ENCODE measurements at places on chromosomes 16 and 17.
A peak's percentile ranks its signal among the peaks of the same experiment; 100 is the strongest.

GRCh38 chr17:82962163-82962720 is 117.2 kb upstream of the METRNL start:
- peak; percentile 33 for DNase-seq

DNA sequence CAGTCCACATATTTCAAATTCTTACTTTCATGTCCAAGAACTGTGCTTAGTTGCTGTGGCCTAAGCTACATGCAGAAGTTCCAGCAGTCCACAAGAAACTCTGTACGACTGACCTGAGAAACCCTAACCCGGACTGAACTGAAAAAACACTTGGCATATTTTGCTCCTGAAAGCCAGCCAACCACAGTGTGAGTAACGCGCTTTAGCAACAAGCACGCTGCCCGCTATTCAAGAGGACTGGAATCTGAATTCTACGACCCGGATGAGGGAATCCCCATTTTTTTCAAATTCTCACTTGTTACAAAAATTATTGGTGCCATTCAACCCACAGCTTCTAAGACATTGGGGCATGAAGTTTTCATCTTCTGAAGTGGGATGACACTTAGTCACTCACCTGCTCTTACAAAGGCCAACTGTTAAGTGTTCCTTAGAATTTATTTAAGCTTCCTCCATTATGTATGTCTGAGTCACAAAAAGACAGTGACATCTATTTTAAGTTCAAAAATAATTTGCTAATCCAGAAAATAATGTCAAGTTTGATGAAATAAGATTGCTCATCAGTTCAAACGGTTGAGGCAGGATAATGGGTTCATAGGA is 78.7 kb downstream of the CDYL2 start:
- DNase-seq = no peak

- no peak for DNase-seq
These were observed 14.9 kb upstream of the KLHL11 start for GRCh38 chr17:41880130-41880529.

DNA sequence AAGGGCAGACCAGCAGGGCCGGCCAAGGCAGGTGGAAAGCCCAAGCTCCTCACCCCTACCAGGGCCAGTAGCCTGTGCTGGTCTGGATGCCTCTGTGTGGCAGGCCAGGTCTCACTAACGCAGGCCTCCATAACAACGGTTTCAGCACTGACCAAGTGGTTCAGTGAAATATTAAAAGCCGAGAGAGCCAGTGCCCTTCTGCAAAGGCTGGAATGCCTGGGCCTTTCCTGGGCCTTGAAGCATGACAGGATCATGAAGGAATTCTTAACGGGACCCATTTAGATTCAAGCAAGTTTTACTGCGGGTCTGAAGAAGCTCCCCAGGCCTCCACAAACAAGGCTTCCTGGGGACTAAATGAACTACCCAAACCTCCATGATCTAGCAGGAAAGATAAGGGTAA is 16.3 kb downstream of the ADAD2 start:
- DNase-seq = no peak

GRCh38 chr17:8957721-8958120 is 7.8 kb downstream of the PIK3R5 start:
- DNase-seq = no peak

- no peak for DNase-seq
These were observed 968 bp downstream of the RIPOR1 start for GRCh38 chr16:67529582-67530012.

GRCh38 chr16:67942510-67943255 is 1.2 kb downstream of the LCAT start:
- DNase-seq = no peak

- no peak for DNase-seq
These were observed 169.2 kb downstream of the HAPSTR1 start for GRCh38 chr16:9260666-9261065.

DNA sequence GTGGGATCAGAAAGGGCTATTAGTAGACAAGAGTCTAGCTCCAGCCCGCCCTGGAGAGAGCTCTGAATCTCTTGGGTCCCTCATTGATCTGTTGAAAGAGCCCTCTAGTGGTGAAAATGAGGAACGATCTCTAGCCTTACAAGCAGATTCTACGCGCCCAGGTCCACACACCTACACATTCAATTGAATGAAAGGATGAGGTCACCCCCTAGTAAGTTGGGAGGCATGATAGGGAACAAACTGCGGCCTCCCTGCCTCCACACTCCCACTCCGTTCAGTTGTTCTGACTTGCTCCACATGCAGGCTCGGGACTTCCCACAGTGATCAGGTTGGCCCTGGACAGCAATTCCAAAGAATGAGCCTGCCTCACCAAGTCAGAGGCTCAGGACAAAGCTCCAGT is 2.9 kb upstream of the CACNG3 start:
- no peak for DNase-seq

- DNase-seq = no peak
These were observed 25.5 kb upstream of the MYO15B start for GRCh38 chr17:75561927-75562603.

DNA sequence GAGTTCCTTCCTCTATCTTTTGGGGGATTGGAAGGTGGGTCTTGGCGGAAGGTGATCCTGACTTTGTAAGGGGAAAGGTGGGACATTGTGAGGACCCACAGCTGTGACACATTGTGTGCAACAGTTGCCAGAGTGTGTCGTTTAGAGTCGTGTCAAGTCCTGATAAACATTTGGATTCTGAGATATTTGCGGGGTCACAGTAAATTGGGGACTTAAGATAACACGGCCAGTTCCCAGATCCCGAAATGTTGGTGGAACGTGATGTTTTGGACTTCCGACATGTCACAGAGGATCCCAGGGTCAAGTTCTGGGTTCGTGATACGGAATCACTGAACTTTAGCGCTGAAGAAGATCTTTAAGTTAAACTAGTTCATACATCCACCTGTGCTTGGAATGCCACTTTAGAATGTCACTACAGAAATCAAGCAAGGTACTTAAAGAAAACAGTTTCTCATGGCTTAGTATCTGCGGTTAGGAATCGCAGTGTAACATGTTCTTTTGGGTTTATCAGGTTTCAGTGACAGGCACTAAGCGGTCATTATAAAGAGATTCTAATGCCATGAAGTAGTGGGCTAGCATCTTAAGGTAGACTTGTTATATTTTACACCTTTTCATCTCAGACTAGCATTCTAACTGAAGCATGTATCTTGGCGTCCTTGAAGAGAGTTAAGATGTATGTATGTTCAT is 815 bp downstream of the ATAD5 start:
- DNase-seq = no peak

DNA sequence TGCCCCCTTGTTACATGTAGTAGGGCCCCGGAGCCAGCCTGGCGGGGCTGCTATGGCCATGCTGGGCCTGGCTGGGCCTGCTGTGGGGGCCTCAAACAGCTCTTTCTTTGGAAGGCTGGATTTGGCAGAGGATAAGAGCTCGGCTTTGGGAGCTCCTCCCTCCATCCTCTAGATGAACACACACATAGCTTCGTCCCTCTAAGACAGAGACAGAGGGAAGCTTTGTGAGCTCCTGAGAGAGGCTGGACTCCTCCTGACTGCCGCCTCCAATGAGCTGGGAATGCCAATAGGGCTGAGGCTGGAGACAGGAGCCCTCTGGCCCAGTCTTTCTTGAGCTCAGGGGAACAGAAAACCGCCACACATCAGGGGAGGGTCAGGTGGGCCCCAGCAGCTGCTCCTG is 37.3 kb upstream of the CDC42EP4 start:
- no peak for DNase-seq

GRCh38 chr16:19227643-19228042 is 57.9 kb upstream of the CLEC19A start:
- no peak for DNase-seq

DNA sequence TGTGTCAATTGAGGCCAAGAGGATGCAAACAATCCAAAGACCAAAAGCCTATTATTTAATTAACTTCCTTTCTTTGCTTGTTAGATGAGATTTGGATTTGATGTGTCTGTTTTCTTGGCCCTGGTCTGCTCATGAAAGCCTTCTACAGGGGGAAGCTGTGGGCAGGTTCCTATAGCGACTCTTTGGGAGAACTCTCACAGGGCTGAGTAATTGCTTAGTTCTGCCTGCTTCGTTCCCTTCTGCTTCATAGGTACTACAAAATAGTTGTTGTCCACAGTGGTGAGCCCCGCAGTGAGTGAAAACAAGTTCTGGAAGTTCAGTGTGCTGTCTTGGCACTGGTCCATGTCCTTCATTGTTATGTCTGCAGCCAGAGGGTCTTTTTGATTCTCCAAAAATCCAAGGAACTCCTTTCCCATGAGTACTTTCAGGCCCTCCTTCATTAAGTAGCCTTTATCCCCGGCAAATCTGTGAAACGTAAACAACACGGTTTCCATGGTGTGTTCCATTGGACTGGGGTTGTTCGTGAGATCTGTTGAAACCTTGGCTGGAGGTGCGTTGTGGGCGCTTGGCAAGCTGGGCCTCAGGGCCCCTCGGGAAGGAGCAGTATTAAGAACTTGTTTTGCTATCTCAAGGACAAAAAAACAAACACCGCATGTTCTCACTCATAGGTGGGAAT is 30.0 kb upstream of the ANKRD40CL start:
- no peak for DNase-seq

- DNase-seq = no peak
These were observed 10.1 kb downstream of the LITAF start for GRCh38 chr16:11576427-11577289.

GRCh38 chr17:48505788-48506187 is 25.0 kb downstream of the HOXB1 start:
- peak; percentile 40 for DNase-seq

GRCh38 chr17:50210240-50211225 is 9.1 kb upstream of the COL1A1 start:
- DNase-seq = no peak

DNA sequence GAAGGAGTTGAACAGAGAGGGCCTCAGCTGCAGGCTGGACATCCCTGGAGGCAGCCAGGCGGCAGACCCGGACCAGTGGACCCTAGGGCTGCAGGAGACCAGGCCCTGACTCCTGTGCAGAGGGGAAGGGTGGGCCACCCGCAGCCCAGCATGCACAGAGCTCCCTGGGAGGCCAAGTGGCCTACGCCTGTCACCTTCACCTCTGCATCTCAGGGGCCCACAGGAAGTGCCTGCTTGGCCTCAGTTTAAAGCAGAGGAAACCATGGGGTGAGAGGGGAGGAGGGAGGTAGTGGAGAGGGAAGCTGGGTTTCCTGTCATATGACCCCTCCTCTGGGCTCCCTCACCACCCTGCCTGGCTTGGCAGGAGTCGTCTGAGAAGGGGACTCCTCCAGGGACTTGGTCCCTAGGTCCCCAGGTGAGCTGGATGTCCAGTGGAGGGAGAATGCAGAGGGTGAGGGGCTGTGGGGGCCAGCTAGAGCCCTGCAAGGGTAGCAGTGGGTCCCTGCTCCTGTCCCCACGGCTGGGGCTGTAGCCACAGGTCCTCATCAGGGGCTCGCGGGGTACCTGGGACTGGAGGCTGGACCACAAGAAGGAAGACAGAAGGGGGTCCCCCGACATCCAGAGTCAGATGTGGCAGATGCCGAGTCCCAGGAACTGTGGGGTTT is at the start of gene TMC8:
TSS of gene TMC8 (plus strand) at position 335 of the 665 bp plus-strand sequence. CDS start 818 bp downstream, outside the sequence.
- peak; percentile 77 for DNase-seq

- no peak for DNase-seq
These were observed 2.1 kb downstream of the MC1R start for GRCh38 chr16:89920723-89921122.

- DNase-seq = no peak
These were observed 6.8 kb downstream of the KCNH6 start for GRCh38 chr17:63529711-63530556.

- no peak for DNase-seq
These were observed 8.0 kb upstream of the SULT1A1 start for GRCh38 chr16:28617874-28618273.

DNA sequence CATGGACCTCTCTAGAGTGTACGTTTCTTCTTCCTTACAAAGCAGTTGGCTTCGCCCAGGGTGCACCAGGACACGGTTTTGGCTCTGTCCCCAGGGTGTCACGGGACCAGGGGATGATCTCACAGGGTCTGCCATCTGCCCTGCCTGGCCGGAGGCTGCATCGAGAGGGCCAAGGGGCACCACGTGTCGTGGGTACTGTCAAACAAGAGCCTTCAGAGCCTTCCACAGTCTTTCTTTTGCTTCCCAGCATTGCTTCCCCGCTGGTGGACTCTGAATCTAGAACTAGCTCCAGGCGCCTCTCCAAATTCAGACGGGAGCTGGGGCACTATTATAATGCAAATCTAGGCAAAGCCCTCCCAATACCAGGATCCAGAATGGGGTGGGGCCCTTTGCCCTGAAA is 47.9 kb downstream of the MAPT start:
- DNase-seq = no peak

- DNase-seq = no peak
These were observed 104.0 kb upstream of the CCL2 start for GRCh38 chr17:34151102-34151501.

DNA sequence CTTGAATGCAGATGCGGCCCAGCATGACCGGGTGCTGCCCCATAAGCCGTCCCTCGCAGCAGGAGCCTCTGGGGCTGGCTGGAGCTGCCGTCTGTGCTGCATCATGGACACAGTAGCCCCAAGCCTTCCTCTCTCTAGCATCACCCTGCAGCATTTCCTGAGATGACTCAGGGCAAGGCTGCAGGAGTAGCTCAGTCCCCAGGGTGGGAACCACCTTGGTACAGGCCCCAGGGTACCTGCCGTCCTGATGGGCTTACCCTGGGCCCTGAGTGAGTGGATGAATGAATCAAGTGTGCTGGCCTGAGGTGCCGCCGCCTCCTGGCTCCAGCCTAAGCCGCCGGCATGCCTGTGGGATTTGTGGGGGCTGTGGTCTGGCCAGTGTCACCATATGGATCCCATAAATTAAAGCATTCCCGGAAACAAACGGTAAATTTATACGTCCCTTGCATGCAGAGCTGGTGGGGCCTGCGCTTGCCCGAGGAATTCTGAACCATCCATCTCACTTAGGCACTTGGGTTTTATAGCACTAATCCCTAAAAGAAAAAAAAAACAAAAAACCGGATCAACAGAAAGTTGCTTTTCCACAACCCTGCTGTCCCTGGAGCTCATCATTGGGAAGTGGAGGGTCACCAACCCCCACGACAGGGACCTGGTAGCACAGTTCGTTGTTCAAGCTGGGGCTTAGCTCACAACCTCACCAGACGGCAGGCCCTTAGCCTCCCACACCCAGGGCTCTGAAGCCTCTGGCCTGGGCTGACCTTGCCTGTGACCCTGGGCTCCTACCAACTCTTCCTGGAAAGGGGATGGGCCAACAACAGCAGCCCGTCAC is 242.6 kb upstream of the CIBAR2 start:
- no peak for DNase-seq

DNA sequence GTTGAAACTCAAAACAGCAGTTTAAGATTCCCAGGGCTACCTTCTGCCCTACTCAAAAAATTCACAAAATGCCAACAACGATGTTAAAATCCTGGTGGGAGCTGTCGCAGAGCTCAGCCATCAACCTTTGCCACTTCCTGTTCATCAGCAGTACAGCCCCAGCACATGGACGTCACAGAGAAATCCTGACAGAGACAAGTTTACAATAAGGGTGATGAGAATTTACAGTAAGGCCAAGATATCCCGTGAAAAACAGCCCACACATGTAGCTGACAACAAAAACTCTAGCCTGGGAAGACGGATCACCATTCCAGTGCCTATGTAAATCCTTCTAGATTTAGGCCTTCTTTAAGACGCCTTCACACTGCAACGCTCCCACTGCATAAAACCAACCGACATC is 18.8 kb downstream of the USP22 start:
- DNase-seq = no peak
